ENCODE measurements at places on chromosomes 1 and 21.

- DNase-seq = no peak
Measured at GRCh38 chr1:53186533-53186932, 10.1 kb upstream of the CPT2 start.

DNA sequence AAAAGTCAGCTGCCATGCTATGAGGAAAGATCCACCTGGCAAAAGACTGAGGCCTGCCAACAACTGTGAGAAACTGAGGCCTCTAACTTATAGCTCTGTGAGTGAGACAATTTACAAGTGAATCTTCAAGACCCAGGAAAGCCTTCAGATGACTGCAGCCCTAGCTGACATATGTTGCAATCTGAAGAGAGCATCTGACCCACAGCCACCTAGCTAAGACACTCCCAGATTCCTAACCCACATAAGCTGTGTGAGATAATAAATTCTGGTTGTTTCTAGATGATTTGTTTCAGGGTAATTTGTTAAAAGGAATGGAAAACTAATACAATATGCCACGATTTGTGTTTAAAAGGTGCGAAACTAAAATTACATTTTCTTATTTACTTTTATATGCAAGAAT lies 55.1 kb downstream of the HFM1 start:
- no peak for DNase-seq

- DNase-seq = no peak
Measured at GRCh38 chr1:224689374-224689773, 73.3 kb downstream of the CNIH3 start.

DNA sequence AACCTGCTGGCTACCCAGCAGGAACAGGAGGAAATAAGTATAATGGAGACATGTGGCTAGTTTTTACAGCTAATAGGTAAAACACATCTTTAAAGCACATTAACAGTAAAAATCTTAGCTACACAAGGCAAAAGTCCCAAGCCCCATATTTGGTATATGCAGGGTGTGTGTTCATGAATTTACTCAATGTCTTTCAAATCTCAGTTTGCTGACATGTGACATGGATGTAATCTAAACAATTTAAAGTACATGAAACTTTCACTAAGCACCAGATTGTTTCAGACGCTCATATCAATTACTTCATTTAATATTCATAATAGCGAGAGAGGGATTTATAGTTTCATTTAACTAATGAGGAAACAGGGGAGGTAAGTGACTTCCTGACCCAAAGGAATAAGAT lies 3.9 kb downstream of the TACSTD2 start:
- no peak for DNase-seq

DNA sequence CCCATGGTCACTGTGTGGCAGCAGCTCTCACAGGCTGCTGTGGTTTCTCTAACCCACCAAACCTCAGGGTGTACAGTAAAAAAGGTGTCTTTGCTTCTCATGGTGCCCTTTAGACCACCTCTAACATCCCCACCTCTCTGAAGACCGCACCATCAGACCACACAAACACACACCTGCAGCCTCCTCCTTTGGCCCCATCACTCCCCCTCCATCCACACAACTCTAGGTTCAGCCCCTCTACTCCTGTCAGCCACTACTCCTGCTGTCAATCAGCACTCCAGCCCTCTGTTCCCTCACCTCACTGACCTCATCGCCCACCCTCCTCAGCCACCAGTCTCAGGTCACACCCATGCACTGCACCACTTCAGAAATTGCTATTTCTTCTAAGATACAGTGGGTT lies 7.5 kb downstream of the ZNF692 start:
- DNase-seq = no peak

DNA sequence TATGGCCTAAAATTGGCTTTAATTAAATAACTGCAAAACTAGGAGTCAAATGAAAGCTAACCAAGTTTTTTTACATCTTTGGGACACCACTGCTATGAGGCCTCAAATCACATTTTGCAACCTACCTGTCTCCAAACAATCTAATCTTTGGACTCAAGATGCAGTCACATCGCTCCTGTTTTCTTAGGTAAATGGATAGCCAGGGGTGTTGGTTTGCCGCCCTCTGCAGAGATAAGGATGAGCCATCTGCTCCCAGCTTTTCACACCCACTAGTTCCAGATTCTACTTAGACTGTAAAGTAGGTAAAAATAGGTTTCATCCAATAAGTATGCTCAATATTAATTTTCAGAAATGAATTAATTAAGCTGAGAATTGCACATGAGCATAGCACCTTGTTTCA lies 456.5 kb downstream of the KIF26B start:
- DNase-seq = no peak

DNA sequence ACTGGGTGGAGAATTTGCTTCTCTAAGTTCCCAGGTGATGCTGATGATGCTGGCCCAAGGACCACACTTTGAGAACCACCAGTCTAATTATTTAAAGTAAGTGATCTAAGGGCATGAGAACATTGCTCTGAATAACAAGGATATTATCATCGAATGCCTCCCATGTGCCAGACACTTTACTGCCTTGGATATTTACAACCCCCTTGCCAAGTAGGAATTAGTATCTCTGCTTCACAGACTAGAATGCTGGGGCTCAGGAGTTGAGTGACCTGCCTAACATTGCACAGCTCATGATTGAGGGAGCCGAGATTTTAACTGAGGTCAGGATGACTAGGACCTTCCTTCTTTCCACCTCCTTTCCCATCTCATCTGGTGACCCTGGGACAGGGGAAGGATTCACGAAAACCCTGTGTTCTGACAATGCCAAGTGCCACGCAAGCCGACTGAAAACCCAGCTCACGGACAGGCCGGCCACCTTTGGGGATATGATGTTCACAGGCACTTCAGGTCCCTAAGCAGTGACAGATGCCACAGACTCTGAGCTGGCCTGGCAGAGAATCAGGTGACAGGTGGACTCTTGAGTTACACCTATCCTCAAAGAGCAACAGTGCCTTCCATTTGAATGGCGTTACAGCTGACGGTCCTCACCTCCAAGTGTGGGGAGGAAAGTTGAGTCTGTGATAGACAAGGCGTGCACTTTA lies 230.7 kb downstream of the TOMM20 start:
- no peak for DNase-seq

GRCh38 chr1:86155807-86156565 lies 586 bp downstream of the COL24A1 start:
- DNase-seq = no peak

DNA sequence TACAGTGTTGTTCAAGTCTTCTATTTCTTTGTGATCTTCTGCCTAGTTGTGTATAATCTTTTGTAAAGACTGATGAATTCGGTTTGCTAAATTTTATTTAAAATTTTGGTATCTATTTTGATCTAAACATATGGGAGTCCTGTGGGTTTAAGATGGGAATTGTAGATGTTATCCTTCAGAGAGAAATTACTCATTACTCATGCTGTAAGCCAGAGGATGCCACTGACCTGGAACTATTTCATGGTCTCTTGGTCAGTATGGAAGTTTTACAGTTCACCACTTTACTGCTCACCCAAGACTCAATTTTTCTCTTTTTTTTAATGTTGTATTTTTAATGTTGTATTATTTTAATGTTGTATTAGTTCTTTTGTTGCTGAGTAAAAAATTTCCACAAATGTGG lies 138.6 kb upstream of the B3GALT2 start:
- no peak for DNase-seq

GRCh38 chr1:5562769-5563168 lies 429.5 kb downstream of the NPHP4 start:
- no peak for DNase-seq

- no peak for DNase-seq
Measured at GRCh38 chr1:49297783-49298182, 521.1 kb upstream of the BEND5 start.

- no peak for DNase-seq
Measured at GRCh38 chr1:228803421-228803820, 68.1 kb downstream of the RHOU start.

- no peak for DNase-seq
Measured at GRCh38 chr21:35438643-35439404, 389.7 kb upstream of the RUNX1 start.

- no peak for DNase-seq
Measured at GRCh38 chr1:228865627-228866330, 130.5 kb downstream of the RHOU start.

DNA sequence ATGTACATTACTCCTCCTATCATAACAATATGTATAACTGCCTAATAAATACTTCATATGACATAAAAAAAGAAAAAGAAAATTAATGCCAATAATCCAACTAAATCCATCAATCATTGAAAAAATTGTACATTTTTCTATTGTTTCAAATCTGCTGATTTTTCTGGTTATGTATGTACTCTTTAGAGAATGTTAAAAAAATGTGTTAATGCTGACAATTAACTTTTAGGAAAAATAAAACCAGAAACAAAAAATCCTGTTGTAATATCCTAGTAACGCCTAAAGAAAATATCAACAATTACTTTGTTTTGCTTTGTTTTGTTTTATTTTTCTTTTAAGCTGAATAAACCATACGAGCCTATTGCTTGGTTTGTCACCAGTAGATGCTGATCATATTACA lies 213.9 kb upstream of the USP25 start:
- DNase-seq = no peak

DNA sequence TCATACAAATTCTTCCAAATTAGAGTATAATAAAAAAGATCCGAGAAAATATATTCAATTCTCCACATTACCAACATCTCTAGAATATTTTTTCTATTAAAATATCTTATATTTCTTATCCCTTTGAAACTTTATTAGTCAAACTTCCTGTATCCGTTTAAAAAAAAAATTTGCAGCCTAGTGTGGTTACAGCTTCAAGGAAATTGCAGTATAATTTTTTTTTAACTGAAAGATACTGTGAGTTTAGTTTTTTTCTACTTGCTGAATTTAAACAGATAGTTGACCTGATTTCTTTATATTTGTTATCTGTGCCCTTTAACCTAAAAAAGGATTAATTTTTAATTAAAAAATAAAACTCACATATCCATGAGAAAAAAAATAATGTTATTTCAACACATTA lies 1.5 kb downstream of the RGS18 start:
- DNase-seq = no peak

DNA sequence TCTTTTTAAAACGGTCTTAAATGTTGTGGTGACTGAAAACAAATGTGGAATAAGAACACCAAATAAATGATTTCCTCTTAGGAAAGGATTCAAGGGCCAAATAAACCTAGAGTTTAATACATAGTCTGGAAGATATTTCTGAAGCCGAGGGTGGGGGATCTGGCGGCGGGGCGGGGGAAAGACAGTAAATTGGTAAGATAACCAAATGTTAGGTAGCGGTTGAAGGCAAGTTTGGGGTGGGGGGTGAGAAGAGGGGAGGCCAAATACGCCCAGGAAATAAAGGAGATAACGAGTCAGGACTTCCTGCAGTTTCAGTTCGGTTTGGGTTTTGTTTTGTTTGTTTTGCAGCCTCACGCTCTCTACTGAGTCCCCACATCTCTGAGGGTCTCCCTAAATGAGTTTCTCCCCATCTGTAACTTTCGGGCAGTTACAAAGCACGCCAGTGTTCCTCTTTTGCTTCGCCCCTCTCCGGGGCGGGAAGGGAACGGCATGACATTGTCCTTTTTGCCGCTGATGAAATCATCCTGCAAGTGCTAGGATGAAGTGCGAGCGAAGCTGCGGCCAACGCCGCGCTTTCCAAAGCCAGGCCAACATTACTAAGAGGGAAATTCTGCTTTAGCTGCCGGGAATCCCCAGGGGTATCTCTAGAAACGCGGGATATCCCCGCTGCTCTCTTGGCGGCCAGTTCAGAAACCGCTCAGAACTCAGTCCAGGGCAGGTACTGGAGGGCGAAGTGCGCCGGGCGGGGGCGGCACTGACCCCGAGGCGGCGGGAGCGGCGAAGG lies 844 bp downstream of the NIBAN1 start:
- peak; percentile 56 for DNase-seq

DNA sequence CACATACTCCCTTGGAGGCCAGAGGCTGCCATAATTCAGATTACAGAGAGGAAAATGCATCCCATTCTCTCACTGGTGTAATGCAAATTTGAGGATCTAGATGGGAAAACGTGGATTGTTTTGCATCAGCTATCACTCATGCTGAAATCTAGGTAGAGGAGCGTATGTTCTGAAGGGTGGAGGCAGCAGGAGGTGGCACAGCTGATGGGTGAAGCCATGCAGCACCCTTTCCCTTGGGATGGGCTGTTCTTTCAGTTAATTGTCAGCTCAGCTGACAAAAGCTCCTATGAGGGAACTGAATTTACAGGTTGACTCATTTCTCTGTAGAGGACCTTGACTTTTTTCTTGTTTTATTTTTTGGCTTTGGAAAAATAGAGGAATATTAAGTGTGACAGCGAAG lies 41.8 kb downstream of the CAMTA1 start:
- DNase-seq = no peak

DNA sequence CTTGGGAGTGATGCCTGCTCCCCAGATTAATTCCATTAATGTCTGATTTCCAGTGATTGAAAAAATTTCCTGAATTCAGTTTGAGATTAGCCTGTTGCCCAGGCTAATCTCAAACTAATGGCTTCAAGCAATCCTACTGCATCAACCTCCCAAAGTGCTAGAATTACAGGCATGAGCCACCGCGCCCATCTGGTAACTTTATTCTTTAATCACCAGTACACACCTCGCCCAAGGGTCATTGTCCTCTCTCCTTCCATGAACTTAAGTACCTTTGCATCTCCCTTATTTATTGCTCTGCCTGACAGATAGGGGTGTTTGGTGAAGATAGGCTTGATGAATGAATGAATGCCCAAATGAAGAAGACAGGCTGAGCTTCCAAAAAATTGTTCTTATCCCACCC lies 366.5 kb downstream of the SIPA1L2 start:
- DNase-seq = no peak

GRCh38 chr21:41865002-41865777 lies 14.0 kb downstream of the PRDM15 start:
- DNase-seq = no peak

GRCh38 chr1:56915960-56916359 lies 49.9 kb downstream of the C8B start:
- DNase-seq = no peak

DNA sequence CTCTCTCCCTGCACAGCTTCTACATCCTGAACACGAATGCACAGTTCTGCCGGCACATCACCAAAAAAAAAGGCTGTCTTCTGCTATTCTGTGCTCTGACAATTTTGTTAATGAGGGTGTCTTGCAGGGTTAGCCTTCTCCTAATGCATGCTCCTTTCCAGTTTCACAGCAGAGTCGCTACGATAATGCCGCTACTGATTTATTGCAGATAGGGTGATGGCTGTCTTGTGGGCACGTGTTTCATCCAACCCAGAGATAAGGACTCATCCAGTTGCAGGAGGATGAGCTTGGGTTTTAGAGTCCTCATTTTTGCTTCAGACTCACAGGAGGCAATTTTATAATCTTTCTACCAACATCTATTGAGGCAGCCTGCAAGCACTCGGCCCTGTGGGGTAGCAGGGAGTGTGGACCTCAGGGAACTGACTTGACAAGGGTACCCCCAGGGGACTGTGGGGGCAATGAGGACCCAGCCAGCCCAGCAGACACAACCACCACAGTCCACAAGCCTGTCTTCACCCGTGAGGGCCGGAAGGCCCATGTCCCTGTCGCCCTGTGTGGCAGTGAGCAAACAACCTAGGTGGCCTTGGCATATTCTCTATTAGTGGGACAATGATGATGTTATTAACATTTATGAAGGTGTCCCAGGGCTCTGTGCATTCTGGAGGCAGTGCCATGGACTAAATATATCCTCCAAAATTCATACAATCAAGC lies 15.4 kb upstream of the UTS2 start:
- no peak for DNase-seq

- DNase-seq = no peak
Measured at GRCh38 chr1:14780271-14780670, 181.8 kb downstream of the KAZN start.

GRCh38 chr1:51859333-51859732 lies 19.2 kb downstream of the NRDC start:
- DNase-seq = no peak

GRCh38 chr1:97668945-97669344 lies 251.9 kb downstream of the DPYD start:
- DNase-seq = no peak

All from stimulated activated CD4-positive, alpha-beta T cell treated with anti-CD3 and anti-CD28 coated beads, Interleukin-2, amount 100 ng/mL, for 48 hours (primary cell).